ENCODE measurements at places on chromosomes 7 and 10. TPM values are rescaled to one million over a fixed set of nuclear protein-coding genes. Genes with fewer than 3 reads are reported as not detected.

GATA3 gene
- 1.4 TPM for polyA plus RNA-seq

HOXA11 gene
- not detected for polyA plus RNA-seq

NUTM2E gene
- not detected for polyA plus RNA-seq

GRCh38 chr7:16409777-16410176 lies 11.6 kb downstream of the CRPPA start:
- DNase-seq, result no peak

DNA sequence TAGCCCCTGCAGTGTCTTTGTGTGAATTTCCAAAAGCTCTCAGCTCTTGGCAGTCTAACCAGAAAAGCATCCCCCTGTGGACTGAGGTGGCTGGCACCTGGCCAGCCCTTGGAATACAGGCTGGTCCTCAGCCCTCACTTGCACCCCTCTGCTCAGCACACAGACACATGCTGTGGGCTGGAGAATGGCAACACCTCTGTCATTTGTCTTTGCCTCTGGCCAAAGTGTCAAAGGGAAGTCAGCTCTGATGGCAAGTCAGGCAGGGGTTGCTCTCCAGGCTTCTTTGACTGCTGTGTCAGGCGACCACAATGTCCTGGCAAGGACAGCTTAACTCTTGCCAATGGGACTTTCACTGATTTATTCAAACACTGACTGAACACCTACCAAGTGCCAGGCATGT lies 724.8 kb downstream of the INHBA start:
- DNase-seq, result no peak

DNA sequence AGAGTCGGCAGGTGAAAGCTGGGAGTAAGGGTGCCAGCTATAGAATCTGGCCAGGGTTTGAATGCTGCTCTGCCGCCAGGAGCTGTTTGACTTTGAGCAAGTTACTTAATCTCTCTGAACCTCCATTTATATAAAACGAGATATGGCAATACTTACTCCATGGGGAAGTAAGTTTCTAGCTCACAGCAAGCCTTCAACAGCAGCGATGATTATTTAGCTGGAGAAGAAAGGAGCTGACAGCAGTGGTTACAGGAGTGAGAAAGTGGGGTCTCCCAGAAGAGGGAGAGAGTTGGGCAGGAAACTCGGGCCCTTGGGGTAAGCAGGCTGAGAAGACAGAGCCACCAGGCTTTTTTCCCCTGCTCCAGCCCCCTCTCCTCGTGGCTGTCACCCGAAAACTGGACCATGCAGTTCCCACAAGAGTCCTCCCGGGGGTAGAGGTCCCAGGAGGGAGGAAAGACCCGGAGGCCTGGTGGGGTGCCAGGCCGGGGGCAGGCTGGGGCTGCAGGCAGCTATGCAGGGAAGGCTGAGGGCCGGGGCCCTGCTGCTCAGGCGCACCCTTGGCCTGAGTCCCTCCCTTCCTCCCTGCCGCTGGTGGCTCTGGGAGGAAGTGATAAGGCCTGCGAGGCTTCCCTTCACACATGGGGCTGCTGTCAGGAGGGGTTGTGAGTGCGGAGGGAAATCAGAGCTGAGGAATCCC lies 3.5 kb downstream of the NOS3 start:
- DNase-seq, result peak; percentile 91

All from right cardiac atrium (tissue), 5 donors.